ENCODE measurements at places on chromosomes 4 and X.
A peak's percentile ranks its signal among the peaks of the same experiment; 100 is the strongest.

GRCh38 chr4:153887217-153887616 lies 98.3 kb upstream of the SFRP2 start:
- DNase-seq: no peak

DNA sequence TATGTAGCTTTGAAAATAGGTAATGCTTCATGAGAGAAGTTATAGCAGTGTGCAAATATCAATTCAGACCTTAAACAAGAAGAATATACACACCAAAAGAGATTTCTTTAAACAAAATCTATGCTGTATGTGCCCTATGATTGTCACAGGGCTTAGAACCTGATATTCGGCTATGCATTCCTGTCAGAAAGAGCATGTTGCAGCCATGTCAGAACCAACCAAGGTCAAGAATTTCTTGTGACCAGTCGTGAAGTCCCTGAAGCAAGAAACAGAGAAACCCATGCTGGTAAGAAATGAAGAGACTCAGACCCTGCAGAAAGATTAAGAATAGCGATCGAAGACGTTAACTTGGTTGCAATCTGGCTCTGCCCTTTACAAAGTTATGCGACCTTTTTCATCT lies 210.3 kb upstream of the SPIN4 start:
- DNase-seq: no peak

- no peak for DNase-seq
Measured at GRCh38 chr4:184979461-184980124, 38.7 kb upstream of the HELT start.

DNA sequence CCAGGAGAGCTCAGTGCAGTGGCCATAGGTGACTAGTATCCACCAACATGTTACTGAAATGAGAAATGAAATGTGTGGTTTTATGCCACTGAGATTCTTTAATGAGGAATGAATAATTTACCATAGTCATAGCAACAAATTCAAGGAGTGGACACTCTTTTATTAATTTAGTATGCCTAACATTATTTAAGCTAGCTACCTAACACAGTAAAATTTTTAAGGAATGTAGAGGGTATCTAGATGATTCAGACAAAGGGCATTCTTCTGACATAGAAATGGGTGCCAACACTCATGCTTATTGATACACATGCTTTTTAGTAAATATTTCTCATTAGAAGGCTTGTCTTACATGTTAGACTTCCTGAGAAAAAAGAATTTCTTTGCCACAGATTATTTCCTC lies 33.3 kb upstream of the SULT1B1 start:
- DNase-seq: no peak

DNA sequence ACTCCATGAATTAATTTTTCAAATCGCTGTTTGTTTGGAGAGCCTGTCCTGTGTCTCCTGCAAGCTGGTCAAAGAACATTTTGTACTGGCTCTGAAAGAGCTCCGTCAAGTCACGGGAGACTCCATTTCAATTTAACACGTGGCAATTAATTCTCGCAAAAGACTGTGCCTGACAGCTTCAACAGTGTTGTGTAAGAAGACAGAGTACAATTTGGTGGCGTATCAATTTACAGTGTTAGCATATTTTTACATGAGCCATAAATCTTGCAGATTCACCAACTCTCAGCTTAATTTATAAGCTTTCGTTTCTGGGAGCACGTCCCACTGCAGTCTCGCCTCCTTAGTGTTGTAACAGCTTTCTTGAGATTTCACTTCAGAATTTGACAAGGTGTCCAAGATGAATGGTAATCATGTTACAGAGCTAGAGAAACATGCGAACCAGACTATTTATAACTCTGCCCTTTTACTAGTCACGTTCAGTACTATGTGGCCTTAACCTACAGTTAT lies 70.8 kb downstream of the RWDD4 start:
- no peak for DNase-seq

DNA sequence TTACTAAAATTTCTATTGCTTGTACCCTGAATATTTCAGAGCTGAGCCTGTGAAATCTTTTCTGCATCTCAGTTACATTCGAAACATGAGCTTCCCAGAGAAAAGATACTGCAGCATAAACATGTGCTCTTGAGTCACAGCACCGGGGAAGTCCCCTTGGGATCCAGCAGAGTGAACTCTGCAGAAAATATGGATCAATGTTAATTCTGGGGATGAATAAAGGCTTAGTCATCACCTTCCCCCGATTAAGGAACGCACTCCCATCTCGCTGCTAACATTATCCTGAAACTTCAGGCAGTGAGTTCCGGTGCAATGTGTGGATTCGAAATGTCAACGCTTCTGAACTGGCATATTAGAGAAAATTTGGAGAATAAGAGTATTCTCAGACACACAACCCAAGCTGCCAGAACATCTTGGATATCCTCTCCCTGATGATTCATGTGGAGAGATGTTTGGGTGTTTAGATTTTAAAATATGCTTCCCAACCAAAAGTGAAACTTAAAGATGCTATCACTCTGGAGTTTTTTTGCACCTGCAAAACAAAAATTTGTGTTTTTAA lies 90.8 kb downstream of the IRF2 start:
- DNase-seq: peak; percentile 83

DNA sequence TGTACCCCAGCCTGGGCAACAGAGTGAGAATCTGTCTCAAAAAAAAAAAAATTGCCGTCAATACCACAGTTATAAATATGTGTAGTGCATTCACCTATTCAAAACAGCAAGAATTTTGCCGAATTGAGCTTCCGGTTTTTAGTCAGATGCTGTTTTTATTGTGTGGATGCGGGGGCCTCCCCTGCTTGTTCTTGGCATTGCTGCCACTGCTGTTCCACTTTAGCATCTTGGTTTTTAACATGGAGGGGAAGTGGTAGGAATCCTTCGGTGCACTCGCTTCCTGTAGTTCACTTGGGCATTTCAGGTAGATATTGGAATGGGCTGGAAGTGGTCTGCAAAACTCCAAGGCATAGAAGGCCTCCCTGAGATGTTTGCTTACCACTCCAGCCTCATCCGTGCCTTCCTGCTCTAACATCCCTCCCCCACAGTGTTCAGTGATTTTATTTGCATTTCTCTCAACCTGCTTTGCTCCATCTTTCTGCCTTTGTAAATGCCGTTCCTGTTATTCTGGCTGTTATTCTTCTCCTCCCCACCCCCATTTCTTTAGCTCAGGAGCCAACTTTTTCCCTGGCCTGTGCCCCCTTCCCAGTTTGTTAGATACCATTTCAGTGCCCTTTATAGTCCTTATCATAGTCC lies 25.5 kb downstream of the MOB1B start:
- DNase-seq: no peak

Measured in amniotic stem cell (primary cell).